ENCODE measurements at places on chromosomes 3 and 15.

DNA sequence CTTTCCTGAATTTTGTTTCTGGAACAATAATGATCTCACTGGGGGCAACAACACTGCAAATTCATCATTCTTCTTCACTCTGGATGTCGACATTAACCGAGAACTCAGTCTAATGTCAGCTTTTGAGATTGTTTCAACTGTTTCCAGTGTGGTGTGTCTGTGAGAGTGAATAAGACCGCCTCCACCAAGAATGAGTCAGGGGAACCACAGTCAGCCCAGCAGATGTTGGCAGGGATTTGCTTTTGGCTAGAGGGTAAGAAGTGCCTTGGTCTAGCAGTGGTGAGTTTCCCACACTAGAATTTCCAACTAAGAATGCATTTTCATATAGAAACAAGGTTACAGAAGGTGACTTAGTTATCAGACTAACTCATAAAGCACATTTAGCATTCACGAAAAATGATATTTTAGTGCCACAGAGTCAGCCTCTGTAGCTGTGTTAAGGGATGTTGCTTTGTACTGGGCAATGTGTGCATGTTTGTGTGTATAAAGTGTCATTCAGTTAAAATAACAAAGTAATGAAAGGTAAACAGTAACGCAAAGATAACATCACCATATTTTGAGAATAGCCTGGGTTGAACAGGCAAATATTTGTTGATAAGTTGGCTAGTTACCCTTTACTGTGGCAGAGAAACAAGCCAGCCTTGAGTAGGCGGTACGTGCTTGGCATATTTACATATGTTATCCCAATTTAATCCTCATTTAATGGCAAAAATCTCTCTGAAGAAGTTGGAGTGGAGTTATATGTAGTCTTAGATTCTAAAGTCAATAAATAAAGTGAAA lies 33.8 kb downstream of the DRD3 start:
- no peak for DNase-seq

DNA sequence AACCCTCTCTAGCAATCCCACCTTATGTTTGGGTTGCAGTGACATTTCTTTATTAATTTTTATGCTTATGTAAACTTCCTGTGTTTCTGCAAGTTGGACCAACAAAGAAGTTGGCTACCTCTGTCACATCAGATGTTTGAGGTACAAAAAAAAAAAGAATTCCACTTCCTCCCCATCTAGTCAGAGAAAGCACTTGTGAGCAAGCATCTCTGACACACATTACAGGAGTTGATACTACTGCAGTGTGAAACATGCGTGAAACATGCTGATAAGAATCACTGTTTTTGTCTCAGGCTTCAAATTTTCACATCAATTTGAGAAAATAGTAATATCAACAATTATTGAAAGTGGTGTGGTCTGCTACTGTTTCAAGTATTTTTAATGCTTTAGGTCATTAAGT lies 1.3 kb downstream of the SCAANT1 start:
- no peak for DNase-seq

DNA sequence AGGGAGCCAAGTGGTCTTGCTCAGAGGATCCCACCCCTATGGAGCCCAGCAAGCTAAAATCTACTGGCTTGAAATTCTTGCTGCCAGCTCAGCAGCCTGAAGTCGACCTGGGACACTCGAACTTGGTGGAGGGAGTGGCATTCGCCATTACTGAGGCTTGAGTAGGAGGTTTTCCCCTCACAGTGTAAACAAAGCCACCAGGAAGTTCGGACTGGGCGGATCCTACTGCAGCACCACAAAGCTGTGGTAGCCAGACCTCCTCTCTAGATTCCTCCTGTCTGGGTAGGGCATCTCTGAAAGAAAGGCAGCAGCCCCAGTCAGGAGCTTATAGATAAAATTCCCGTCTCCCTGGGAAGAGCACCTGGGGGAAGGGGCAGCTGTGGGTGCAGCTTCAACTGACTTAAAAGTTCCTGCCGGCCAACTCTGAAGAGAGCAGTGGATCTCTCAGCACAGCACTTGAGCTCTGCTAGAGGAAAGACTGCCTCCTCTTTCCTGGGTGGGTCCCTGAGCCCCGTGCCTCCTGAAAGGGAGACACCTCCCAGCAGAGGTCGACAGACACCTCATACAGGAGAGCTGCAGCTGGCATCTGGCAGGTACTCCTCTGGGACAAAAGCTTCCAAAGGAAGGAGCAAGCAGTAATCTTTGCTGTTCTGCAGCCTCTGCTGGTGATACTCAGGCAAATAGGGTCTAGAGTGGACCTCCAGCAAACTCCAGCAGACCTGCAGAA lies 576.3 kb upstream of the NECTIN3 start:
- no peak for DNase-seq

DNA sequence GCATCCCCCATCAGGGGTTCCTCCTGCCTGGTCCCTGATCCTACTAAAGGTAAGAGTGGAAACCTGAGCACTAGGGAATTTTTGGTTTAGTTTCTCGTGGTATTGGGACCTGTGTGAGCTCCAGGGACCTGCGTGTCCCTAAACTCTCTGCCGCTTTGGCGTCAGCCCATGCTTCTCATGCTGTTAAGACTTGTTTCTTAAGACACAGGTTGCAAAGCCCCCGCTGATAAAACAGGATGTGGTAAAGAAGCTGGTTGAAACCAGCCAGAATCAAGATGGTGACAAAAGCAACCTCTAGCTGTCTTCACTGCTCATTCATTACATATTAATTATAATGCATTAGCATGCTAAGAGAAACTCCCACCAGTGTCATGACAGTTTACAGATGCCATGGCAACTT lies 64.6 kb downstream of the LYZL4 start:
- no peak for DNase-seq

DNA sequence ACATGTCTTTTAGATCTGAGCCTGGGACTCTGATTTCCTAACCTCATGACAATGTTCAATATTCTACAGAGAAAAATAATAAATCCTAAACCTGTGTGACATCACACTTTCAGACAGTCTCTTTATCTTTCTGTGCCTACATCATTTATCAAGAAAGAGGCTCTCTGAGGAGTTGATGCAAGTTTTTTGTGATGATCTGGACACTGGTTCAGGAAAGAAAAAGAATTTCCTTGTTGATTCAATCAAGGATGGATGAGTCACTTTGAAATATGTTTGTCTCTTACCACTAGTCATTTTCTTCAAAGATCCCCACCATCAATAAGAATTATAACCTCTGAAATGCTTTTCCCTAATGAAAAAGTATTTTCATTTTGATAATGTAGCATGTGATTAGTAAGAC lies 404.6 kb downstream of the WDR72 start:
- DNase-seq = no peak

DNA sequence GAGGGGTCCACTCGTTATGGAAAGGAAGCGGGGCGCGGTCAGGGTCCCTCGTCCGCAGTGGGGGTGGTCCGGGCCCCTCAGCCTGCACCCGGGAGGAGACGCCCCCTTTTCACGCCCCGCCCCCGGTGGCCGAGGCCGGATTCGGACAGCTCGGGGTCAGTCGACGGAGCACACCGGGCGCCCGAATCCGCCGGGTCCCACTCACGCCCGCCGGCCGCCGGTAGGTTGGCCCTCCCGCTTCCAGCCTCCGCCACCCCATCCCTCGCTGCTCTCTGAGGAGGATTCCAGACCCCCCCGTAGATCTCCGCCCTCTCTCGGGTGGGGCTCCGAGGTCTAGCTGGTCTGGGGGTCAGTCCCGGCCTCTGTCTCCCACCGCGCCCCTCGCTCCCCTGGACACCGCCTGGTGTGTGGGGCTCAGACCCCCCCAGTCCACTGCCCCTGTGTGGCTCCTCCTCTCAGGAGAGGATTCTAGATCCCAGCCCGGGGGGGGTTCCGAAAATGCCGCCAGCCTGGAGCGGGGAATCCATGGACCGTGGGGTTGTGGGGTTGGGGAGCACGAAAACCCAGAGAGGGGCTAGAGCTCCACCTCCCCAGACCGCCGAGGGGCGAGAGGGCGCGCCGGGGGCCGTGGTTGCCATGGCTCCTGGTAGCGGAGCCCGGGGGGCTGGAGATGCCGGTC lies 725 bp downstream of the CHL1 start:
- no peak for DNase-seq

DNA sequence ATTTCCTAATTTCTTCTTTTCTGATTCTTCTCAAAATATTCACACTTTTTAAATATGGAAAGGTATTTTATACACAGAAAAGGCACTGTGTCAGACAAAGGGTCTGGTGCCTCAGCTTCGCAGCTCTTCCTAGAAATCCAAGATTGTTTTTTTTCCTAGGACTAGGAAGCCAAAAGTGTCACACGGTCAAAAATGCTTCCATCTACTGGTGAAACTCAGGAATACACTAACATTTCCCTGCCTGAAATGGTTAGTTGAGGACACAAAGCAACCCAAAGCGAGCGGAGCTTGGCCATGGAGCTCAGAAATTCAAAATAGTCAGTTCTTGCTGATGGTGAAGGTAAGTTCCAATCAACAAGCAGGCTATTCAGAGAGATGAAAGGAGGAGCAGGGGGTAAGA lies 426.5 kb upstream of the RASGRP1 start:
- no peak for DNase-seq

GRCh38 chr3:154013736-154014135 lies 107.5 kb upstream of the ARHGEF26 start:
- DNase-seq = no peak

DNA sequence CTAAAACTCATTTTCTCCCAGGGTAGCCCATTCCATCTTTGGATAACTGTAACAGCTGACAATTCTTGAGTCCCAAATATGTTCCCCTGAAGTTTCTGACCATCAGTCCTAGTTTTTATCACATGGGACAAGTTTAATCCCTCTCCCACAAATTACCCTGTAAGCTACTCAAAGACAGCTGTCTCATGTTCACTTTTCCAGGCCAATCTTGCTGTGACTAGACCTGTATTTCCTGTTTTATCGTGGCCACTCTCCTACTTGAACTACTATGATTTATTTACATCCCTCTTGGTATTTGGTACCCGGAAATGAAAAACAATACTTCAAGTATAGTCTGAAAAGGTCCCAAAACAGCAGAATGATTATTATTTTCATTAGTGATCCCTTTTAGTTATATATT lies 95.1 kb upstream of the MEX3B start:
- no peak for DNase-seq

- no peak for DNase-seq
Observed at GRCh38 chr3:52461874-52462273, 6.5 kb downstream of the NISCH start.

GRCh38 chr3:58577269-58577821 lies at the start of gene FAM107A:
FAM107A (minus strand) TSS chr3:58577391; CDS start chr3:58569860, 7,531 bp downstream.
- DNase-seq = no peak

DNA sequence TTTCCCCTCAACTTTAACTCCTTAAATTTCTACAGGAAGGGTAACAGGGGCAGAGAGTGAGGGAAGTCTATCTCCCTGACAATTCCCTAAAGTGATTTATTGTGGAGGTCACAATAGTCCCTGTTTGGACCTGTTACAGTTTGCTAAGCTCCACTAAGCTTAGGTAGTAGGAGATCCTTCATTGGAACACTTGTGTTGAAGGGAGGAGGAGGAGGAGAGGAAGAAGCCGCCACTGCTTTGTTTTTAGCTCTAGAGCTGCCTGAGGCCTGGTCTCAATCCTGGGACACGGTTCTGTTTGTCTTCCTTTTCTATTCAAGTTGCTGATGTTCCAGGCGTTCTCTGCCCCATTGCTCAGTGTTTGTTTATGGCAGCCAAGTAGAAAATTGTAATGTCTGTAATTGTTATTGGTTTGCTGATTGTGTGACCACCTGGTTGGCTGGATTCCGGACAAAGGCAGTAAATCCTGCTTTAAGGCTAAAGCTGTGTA lies 48.4 kb downstream of the HES1 start:
- peak; percentile 41 for DNase-seq

DNA sequence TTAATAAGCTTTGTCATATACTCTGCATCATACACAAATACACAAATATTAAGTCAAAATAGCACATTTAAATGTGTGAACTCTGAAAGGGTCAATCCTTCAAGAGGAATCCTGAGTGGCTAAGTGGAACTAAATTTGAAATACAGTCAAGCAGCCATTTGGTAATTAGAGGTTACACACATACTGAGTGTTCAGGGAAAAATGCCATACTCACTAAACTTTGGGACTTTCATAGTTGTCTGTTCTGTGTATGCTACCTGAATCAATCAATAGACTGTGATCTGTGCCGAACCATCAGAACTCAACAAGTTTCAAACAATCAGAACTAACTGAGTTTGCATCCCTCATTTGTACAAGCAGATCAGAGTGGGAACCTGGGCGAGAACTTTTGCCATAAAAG lies 15.3 kb downstream of the ANKRD28 start:
- DNase-seq = no peak

DNA sequence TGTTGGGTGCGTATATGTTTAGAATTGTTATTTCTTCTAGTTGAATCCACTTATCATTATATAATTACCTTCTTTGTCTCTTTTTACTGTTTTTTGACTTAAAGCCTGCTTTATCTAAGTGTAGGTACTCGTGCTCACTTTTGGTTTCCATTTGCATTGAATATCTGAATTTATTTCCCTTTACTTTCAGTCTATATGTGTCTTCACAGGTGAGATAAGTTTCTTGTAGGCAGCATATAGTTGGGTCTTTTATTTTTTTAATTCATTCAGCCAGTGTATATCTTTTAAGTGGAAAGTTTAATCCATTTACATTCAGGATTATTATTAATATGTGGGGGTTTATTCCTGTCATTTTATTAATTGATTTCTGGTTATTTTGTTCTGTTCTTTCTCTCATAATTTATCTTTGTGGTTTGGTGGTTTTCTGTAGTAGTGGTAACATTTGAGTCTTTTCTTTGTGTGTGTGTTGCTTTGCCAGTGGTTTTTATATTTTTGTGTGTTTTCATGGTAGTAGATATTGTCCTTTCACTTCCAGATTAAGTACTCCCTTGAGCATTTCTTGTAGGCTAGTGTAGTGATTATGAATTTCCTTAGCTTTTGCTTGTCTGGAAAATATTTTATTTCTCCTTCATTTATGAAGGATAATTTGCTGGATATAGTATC lies 27.3 kb downstream of the STT3B start:
- DNase-seq = no peak

- DNase-seq = no peak
Observed at GRCh38 chr3:114481113-114481512, 187.3 kb downstream of the TIGIT start.

GRCh38 chr3:38985981-38986380 lies 65.8 kb downstream of the SCN11A start:
- no peak for DNase-seq

GRCh38 chr15:24966364-24967103 lies 11.7 kb downstream of the SNRPN start:
- DNase-seq = no peak

DNA sequence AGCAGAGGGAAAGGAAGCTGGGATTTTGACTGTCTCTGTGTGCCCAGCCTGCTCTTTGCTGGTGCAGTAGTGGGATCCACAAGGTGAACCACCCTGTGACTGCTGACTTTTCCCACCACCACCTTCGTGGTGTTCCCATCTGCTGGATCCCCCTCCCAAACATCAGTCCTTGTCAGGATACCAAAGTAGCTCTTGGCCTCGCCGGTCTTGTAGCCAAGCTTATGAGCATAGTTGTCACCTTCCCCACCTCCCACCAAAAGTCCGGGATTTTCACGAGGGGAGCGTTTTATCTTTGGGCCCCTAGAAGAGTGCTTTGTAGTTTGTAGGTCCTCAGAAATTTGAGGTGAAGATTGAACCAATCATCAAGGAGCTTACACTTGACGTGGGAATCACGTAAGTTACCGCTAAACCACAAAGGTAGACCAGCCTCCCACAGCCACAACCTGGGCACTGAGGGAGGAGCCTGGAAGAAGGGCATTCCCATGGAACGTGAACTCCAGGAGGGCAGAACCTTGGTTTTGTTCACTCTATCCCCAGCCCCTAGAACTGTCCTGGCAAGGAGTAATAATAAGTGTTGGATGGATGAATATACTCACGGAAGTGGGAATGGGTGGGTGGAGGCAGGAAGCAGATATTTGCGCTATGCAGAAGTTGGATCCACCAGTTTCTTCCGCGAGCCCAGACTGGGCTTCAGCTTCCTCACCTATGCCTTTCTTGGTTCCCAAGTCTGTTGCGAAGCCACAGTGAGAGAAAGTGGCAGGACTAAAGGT lies 814 bp upstream of the TEX264 start:
- DNase-seq = no peak
